ENCODE measurements at places on chromosomes 5 and 9.

DNA sequence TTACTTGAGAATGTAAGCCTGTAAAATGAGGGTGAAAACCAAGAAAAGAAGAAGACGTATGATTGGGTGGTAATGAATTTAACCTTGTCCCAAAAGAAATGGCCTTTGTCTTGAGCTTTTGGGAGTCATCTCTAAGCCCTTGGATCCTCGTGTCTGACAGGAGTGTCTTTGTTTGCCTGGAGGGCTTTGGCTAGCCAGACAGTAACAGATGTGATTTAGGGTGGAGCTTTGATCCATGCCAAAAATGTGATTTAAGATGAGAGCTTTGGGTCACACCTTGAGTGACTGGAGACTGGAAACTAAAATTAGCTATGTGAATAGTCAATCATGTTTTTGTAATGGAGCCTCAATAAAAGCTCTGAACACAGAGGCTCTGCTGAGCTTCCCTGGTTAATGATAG is 25.9 kb upstream of the ZFAND5 start:
- no peaks in the 10 kb centered on the region for H3K4me1 ChIP-seq
- no peak overlapping the region for H3K27ac ChIP-seq
- DNase-seq = no peak
- no peaks in the 10 kb centered on the region for H3K36me3 ChIP-seq
- H3K27me3 ChIP-seq = no peaks in the 10 kb centered on the region

GRCh38 chr9:21171351-21171750 is 4.9 kb upstream of the IFNA21 start:
- no peak for DNase-seq
- no peaks in the 10 kb centered on the region for H3K27me3 ChIP-seq
- no peak overlapping the region for H3K27ac ChIP-seq
- no peaks in the 10 kb centered on the region for H3K36me3 ChIP-seq
- H3K4me1 ChIP-seq = no peaks in the 10 kb centered on the region

DNA sequence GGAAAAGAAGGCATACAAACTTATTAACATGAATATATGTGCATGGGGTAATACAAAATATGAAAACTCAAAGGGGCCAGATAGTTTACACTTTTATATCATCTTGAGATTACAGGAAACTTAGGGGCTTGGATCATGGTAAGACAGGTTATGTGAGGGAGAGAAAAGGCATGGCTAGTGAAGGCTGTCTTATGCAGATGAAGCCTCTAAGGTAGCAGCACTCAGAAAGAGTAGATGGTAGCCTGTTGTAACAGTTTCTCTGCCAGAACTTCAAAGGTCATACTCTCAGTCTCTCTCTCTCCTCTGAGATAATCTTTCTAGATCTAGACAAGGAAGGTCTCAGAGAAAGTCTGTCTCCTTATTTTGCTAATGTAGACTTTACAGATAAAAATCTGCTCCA is 57.2 kb upstream of the FGF10 start:
- no peak overlapping the region for H3K4me3 ChIP-seq
- no peaks in the 10 kb centered on the region for H3K27me3 ChIP-seq
- H3K36me3 ChIP-seq = no peaks in the 10 kb centered on the region
- no peak overlapping the region for H3K27ac ChIP-seq
- DNase-seq = no peak

- no peaks in the 10 kb centered on the region for H3K27me3 ChIP-seq
- no peaks in the 10 kb centered on the region for H3K36me3 ChIP-seq
- DNase-seq = no peak
- peaks cover 15% of the 10 kb centered on the region for H3K4me1 ChIP-seq
- H3K4me3 ChIP-seq = no peak overlapping the region
Measured at GRCh38 chr9:123378956-123379660, 23.1 kb downstream of the CRB2 start.

GRCh38 chr9:86672301-86672700 is 275.0 kb downstream of the GAS1 start:
- no peak overlapping the region for H3K27ac ChIP-seq
- DNase-seq = no peak
- peaks cover 55% of the 10 kb centered on the region for H3K27me3 ChIP-seq
- H3K4me3 ChIP-seq = no peak overlapping the region
- no peaks in the 10 kb centered on the region for H3K4me1 ChIP-seq
- H3K36me3 ChIP-seq = no peaks in the 10 kb centered on the region

DNA sequence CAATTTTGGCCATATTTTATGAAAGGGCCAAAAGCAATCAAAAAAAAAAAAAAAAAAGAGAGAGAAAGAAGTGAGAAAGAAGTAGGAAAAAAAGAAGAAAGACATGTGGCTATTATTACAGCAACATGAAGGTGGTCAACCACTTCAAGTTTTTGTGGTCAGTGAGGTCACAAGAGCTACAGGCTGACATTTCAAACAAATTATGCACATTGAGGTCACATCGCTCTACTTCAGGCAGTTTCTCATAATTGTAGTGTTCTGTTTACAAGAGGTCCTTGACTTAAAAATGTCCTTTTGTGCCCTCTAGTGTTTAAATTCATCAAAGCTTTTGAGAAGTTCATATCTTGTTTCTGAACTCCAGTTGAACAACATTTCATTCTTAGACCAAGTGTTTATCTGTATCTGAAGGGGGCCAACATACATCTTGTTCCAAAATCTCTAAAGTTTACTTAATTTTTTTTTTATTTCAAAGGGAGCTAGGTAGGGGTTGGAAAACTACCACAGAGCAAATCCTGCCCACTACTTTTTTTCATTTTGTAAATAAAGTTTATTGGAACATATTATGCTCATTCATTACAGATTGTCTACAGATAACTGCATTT is 513.1 kb downstream of the PDE4D start:
- peak; percentile 37 for DNase-seq
- no peaks in the 10 kb centered on the region for H3K27me3 ChIP-seq
- no peak overlapping the region for H3K4me3 ChIP-seq
- H3K27ac ChIP-seq = no peak overlapping the region
- H3K36me3 ChIP-seq = no peaks in the 10 kb centered on the region

Measured in HCT116 (cell line).